ENCODE measurements at places on chromosomes 7 and 10. TPM values are rescaled to one million over a fixed set of nuclear protein-coding genes. Genes with fewer than 3 reads are reported as not detected.

The COL13A1 gene
- not detected for total RNA-seq

The PRPS1L1 gene
- not detected for total RNA-seq

The CHST3 gene
- total RNA-seq = not detected

The COL26A1 gene
- total RNA-seq = not detected

The HUS1 gene
- total RNA-seq = 68.1 TPM

The LIPJ gene
- not detected for total RNA-seq

The GIMAP2 gene
- 95.1 TPM for total RNA-seq

The TUBB8 gene
- not detected for total RNA-seq
